ENCODE measurements at places on chromosomes 2 and 18.

- DNase-seq, result no peak
Observed at GRCh38 chr2:96970910-96971309, 15.5 kb downstream of the FAM178B start.

DNA sequence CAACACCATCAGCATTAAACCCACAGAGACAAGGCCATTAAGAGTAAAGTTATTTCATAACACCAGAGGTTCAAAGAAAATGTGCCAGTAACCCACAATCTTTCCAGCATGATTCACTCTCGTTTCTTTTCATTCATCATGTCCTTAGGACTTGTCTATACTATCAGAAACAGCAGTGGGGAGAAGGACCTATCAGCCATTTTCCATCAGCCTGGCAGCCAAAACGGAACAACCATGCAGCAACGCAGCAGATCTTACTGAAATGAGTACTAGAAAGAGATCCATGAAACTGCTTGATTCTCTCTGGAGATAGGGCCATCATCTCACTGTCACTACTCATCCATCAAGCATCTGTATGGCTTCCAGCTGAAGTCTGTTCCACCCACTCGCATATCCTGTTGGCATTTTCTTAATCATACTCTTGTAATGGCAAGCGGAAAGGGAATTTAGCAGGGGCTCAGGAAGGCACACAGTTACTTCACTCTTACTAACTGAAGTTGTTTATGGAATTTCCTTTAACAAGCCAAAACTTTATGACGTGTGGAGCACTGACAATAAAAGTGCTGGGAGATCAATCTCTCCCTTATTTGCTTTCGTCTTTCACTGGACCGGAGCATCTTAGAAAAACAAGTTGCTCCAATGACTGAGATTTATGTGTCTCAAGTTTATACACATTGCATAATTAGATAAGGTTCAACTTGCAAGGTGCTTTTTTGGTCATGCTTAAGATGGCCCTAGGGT lies 69.7 kb downstream of the EPHA4 start:
- no peak for DNase-seq

DNA sequence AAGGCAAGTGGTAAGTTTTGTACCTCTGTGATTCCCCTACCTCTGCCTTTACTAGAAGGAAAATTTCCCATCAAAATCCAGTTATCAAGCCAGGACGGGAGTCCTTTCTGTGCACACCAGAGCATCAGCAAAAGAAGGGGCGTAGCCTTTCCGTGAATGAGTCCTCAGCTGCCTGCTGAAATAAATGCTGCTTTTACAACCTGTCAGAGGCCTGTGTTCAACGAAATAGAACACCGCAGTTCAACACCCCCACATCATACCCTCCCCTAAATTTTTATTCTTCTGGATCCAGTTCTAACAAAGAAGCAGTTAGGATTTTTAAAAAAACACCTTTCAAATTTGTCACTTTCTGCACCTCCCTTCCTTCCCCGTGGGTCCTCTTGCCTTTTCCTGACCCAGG lies 135.8 kb downstream of the SETBP1 start:
- DNase-seq, result no peak

GRCh38 chr2:96369186-96369585 lies 33.6 kb downstream of the NCAPH start:
- DNase-seq, result no peak

GRCh38 chr2:70919672-70920366 lies 15.9 kb upstream of the ATP6V1B1 start:
- DNase-seq, result peak; percentile 69

DNA sequence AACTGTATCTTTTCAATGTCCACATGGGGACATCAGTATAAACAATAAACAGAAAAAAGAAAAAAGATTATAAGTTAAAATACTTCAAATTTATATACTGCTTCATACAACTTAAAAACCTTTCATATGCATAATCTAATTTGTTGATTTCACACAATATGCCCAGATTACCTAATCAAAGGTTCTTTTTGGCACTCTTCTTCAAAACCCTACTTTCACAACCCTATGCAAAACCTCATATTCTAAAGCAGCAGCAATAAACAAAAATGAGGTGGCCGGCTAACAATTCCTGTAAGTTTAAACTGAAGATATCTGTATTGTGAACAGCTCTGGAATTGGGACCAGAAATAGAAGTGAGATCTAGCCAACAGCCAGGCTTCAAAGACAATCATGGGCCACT lies 28.6 kb downstream of the STK17B start:
- no peak for DNase-seq

DNA sequence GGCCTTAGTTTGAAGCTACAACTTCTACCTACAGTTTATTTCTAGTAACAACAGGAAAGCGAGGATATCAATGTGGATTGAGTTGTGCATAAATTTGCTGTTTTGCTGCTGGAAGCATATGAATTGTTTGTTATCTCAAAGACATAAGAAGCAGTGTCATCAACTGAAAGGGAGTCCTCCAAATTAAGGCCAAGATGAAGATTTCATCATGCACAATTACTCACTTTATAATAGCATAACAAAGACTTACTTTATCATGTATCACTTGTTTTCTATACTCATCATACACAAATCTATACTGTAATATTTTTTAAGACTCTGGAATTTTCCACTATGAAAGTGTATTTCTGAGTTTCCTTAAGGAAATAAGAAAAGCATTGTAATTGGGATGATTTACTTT lies 136.1 kb upstream of the FANCL start:
- no peak for DNase-seq

DNA sequence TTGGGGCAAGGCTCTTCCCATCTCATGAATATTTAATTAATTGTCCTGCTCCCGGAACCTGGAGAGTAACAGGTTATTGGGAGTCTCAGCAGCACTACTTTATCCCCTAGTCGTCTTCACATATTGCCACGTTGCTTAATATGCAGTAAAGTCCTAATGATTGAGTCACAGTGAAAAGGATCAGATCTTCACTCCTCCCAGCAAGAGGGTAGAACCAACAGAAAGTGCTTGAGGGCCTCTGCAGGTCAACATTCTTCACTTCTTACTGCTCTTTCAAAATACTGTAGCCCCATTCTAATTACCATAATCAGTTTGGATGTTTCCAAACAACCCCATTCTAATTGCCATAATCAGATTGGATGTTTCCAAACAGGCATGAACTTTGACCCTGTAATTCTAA lies 801.0 kb downstream of the LRRTM4 start:
- no peak for DNase-seq

GRCh38 chr2:141468761-141469160 lies 662.1 kb downstream of the LRP1B start:
- no peak for DNase-seq

GRCh38 chr2:235963853-235964577 lies 204.2 kb downstream of the GBX2 start:
- no peak for DNase-seq

DNA sequence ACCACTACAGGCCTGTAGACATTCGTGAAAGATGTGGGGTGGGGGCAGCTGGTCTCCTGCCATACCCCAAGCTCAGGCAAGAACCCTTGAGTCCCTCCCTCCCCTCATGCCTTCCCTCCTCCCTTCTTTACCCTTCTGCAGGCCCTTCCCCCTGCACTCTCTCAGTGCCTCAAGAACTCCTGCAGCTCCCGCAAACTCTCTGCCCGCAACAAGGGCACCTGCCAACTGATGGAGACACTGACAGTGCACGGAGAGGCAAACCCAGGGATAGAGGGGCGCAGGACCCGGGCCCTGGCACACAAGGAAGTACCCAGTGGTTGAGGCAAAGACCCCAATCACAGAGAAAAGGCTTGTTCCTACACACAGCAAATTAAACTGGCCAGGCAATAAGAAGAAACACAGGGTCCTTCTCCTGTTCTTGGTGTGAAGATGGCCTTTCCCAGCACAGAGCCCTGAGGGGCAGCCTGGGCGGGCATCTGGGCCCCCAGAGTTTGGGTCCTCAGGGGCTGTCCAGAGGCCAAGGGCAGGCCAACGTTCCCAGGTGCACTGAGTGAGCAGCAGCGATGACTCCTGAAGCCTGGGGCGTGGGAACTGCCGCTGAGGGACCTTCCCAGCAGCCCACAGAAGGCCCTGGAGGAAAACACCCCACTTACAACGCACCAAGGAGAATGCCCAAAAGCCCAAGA lies 1.6 kb downstream of the TEKT4 start:
- DNase-seq, result no peak

DNA sequence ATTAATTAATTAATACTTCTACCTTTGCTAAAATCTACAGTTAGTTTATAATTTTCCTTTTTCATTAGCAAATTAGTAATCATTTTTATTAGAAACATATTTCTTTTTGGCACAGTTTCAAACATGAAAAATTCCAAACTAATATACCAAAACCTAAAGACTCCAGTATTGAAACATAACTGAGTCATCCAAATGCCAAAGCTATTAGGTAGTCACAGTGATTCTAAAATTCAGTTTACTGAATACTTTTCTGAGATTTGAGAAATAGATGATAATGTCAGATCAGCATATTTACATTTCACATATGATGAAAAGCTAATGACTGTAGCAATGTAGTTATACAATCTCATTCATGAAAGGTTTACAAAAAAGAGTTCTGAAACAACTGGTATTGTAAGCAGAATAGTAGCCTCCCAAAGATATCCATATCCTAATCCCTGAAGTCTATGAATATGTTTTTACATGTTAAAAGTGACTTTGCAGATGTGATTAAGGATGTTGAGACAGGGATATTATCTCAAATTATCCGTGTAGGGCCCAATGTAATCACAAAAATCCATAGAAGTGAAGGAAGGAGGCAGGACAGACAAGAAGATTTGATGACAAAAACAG lies 680.2 kb upstream of the CHAC2 start:
- DNase-seq, result no peak
